Central memory CD4-positive, alpha-beta T cell (primary cell): ENCODE measurements at places on chromosomes 2 and 18.

DNA sequence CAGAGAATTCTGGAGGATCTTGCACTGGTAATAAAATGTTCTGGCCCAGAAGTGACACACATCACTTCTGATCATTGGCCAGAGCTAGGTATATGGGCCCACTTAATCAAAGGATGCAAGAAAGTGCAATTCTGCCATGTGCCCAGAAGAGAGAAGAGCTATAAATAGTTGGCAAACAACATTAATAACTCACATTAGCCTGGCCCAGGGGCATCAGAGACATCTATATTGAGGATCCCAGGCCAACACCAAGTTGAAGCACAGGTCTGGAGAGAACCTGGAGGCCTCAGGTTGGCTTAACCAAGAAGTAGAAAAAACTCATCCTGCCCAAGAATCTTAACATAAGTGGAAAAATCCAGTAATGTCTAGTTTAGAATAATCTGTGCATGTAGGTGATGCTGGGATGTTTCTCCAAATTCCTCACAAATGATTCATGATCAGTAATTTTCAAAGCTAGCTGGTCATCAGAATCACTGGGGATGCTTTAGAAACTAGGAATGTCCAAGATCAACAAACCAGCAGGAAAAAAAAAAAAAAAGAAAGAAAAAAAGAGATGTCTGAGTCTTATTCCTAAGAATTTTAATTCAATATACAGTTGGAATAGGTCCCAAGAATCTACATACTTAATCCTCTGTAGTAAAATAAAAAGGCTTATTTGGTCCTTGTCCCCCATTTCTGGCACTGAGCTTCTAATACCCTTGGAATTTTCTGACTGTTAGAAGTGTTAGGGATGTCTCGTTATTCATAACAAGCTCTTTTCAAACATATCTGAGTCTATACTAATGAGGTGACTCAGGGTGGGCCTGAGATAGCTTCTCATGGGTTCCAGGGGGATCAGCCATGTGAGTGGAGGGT, 35.0 kb upstream of the EVA1A start:
- DNase-seq = no peak

- no peak for DNase-seq
Measured at GRCh38 chr2:40758401-40759155, 306.7 kb upstream of the SLC8A1 start.

GRCh38 chr2:231348704-231349373, 46.7 kb upstream of the B3GNT7 start:
- no peak for DNase-seq

DNA sequence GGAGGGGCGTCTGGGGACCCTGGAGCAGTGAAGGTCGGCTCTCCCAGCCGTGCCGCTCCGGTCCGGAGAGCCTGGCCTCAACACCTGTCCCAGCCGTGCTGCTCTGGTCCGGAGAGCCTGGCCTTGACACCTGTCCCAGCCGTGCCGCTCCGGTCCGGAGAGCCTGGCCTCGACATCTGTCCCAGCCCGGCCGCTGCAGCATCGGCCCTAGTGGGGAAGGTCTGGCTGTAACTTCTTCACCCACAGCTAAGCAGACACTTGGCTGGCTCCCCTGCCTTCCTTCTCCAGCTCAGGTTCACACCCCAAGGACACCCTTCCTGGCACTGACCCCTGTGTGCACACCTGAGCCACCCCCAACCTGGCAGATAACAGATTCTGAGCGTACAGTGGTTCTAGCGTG, 4.6 kb downstream of the KCNG2 start:
- DNase-seq = no peak

DNA sequence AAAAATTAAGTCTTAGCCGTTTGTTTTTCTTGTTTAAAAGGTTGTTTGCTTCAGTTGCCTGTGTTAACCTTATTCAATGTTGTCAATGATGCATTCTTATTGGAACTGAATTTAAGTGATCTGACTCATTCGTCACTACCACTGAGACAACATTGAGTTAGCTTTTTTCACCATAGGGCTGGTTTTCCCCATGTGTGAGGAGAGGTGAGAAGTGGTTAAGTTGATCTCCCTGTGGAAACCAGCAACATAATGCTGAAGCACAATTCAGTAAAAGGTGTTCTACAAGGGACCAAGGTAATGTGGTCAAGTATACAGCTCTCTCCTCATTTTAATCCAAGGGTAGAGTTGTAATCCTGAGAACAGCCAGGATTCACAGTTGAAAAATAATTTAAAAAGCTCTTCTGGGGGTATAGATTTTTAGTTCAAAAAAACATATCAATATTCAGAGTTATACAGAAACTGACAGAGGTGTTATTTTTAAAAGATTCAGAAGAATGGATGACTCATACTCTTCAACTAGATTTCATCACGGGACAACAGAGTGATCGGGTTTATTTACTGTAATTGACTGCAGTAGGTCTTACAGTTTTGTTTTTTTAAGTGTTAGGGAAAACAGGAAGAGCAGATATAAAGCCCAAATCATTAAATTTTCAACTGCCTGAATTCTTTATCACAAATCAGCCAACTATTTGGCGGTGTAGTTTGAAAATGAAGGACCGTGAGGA, 12.6 kb downstream of the NOP58 start:
- DNase-seq = no peak

- DNase-seq = no peak
Measured at GRCh38 chr2:1778566-1778965, 34.3 kb upstream of the PXDN start.
